ENCODE measurements at places on chromosomes 6 and 20.

DNA sequence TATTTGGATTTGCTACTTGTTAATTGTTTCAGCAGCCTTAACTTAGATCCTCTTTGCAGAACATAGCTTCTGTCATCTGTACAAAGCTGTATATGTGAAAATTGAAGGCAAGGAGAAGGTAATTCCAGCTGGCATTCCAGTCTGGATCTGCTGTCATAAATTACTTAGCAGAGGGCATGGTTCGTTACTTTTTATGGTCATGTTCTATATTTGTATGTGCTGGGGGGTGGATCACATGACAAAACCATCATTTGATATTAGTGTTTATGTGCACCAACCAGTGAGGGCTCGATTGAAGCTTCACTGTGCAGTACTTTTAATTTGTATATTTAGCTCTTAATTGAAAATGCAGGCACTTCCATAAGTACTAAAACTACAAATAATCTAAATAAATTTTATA is 80.2 kb downstream of the CAP2 start:
- no peak for DNase-seq

DNA sequence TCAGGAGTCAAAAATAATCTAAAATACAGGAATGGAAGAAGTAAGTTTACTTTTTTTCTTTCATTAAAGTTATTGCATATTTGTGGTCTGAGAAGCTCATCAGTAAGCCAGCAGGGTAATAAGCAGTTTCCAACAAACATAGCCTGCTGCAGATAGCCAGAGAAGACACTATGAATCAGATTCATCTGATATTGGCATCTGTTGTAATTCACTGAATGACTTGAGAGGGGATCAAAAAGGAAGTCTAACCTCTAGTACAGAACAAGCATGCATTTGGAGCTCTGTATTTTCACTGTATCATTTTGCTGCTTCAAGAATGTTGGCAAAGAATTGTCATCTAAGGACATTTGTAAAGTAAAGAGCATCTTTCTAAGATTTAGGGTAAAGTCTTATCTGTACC is 53.8 kb upstream of the UFL1 start:
- DNase-seq, result no peak

- DNase-seq, result no peak
Observed at GRCh38 chr6:104789770-104790190, 69.9 kb downstream of the HACE1 start.

- DNase-seq, result no peak
Observed at GRCh38 chr6:153044295-153044694, 41.8 kb upstream of the MTRF1L start.
